Right hindlimb (tissue), 1 donor: ENCODE measurements at places on chromosomes 4 and X.

- DNase-seq: no peak
Measured at GRCh38 chr4:16652732-16653305, 245.6 kb downstream of the LDB2 start.

DNA sequence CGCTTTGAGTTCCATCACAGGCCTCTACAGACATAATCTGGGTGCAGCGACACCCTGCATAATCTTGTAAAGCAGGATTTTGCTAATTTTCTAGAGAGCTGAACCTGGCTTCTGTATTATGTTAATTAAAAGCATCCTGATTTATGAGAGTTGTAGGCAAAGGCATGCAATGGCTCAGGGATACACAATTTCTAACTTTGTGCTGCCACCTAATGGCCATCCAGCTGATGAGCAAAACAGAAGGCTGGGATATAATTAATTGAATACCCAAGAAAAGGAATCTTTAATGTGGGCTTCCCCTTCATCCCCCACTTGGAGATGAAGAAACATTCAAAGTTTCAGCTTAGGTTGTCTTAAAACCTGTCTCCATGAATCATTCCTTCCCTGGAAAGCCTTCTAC is 78.1 kb downstream of the BMP15 start:
- DNase-seq: peak; percentile 22

DNA sequence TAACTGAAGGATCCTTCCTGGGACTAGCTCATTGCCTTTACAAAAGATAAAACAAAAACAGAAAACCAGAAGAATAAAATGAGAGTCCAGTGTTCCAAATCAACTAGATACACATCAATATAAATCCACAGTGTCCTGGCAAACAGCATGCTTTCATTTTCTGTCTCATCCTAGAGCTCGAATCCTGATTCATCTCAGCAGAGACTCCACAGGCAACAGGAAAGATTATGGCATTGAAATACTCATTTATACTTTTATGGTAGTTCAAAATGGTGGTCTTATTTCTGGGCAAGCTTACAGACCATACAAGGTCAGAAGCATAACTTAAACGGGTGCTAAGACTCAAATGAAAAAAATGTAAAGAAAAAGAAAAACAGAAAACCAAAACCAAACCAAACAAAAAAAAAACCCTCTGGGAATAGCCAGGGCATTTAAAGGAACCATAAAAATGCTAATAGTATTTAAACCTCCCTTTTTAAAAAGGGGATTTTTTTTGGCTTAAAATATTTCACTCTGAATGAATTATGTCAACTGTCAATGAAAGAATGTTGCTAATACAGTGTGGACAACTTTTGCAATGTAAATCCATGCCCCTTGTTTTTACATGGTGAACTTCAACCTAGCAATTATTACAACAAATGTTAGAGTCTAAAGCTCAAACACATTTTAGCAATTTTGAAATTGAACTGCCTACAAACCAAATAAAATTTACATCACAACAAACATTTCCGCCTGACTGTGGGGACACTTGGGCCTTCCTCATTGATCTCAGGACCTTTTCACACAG is 57.9 kb downstream of the GPR101 start:
- no peak for DNase-seq

- no peak for DNase-seq
Measured at GRCh38 chr4:36224972-36225903, 19.1 kb downstream of the ARAP2 start.

- DNase-seq: no peak
Measured at GRCh38 chrX:153741446-153741845, 16.8 kb downstream of the ABCD1 start.

- no peak for DNase-seq
Measured at GRCh38 chr4:125689805-125690204, 375.1 kb downstream of the FAT4 start.

DNA sequence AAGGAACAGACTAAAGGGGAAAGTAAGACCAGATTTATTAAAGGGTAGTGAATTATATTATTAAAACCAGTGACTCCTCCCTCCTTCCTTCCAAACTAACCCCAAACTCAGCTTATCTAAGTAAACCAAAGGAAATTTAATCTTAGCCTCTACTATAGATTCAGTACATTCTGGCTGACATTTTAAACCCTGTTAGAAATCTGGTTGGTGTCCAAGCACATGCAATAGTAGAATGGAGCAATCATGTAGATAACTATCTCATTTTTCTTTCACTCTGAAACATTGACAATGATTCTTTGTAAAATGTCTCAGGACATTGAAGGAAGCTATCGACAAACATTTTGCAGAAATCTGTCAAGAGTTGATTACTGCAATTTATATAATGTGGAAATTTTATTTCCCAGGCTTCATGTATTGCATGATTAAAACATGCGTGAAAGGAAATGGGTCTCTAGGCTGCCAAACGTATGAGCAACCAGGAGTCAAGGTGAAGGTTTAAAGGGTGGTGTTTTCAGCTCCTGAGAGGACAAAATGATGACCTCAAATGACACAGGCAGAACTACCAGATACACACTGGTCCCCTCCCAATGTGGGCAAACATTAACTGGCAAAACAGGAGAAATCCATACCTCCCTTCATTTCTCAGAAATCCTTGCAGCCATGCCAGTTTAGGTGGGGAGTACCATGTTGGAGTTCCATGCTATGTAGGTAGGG is 58.2 kb upstream of the RBM47 start:
- no peak for DNase-seq

DNA sequence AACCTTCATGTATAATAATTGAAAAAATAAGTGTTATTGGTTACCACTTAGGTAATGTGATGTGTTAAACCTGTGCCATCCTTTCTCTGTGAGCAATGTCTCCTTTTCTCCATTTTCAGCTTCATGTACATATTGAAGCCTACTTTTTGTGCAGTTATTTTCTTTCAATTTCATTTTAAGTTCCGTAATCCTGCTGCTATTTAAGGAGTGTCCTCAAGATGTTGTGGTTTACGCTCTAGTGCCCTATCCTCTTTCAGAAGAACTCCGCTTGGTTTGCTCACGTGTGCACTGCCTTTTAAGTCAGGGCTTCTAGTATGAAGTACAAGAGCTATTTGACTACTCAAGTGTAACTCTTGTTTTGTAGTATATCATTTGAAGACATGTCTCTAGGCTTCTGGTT is 2253.2 kb upstream of the TENM3 start:
- DNase-seq: no peak

DNA sequence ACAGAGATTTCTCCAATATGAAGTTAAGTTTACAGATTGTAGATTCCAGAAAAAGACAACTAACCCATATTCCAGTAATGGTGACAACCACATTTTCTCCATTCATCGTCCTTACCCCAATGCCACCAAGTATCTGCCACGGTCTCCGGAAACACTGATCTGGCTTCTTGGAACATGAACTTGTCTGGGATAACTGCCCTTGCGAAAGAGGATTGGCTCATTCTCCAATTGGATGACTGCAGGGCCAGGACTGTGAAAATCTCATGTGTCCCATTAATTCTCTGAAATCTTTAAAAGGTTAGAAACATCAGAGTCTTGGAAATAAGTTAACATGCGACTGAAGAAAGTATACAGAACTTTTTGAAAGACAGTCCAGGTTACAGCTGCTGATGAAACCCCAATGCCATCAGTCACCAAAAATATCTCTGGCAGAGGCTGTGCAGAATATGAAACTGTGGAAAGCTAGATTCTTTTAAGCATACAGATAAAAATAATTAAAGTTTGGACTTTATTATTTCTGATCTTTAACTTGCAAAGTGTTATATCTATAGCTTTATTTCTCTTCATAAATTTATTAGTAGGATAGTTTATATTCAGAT is 496.9 kb downstream of the PPARGC1A start:
- no peak for DNase-seq

DNA sequence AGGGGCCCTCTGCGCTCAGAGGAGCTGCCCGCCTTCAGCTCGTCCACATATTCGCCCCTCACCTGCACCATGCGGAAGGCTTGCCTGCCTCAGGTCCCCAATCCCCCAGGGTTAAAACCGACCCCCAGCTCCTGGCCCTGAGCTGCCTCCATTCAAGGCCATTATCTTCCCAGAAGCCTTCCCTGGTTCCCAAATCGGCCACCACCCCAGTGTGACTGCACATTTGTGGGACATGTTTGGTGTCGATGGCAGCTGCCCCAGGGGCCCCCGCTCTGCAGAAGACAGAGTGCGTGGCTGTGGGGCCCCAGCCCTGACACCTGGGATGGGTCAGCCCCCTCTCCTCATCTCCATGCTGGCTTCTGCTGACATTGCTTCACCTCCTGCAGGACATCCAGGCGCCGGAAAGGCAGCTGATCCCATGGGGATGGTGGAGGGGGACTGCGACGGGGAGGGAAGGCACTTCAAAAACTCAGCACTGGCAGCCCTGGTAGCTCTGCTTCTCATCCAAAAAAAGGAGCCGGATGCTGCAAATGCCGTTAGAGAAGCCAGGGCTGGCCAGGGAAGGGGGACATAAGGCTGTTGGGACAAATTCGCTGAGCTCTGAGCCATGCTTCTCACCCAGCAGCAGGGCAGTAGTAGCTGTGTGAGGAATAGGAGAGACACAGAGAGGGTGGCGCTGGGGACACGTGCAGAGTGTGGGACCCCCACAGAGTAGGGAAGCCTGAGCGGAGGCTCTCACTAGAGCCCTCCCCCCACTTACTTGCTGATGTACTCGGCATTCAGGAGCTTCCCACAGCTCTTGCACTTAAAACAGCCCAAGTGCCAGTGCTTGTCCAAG is 78.5 kb downstream of the ABLIM2 start:
- DNase-seq: peak; percentile 14

GRCh38 chrX:152915541-152916241 is 17.8 kb downstream of the ZNF185 start:
- peak; percentile 44 for DNase-seq

DNA sequence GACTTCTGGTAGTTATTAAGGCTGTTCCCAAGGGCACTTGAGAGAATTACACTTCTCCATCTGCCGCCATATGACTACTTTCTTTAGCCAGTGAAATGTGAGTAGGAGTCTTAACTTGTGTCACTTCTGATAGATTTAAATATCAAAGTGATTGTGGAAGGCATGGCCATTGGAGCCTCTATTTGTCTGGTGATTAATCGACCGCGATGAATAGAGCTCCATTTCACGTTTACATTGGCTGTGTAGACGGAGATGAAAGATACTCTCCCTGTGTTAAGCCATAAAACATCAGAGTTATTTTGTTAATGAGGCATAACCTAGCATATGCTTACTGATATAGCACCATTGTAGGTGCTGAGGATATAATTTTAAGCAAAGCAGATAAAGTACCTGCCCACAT is 852.4 kb downstream of the CCSER1 start:
- DNase-seq: no peak
